Activated CD4-positive, alpha-beta memory T cell treated with anti-CD3 and anti-CD28 coated beads for 36 hours (primary cell): ENCODE measurements at places on chromosomes 2 and 18.

GRCh38 chr18:685438-685837, 27.0 kb downstream of the ENOSF1 start:
- DNase-seq, result no peak

GRCh38 chr2:44880125-44880483, 61.4 kb upstream of the SIX3 start:
- no peak for DNase-seq

DNA sequence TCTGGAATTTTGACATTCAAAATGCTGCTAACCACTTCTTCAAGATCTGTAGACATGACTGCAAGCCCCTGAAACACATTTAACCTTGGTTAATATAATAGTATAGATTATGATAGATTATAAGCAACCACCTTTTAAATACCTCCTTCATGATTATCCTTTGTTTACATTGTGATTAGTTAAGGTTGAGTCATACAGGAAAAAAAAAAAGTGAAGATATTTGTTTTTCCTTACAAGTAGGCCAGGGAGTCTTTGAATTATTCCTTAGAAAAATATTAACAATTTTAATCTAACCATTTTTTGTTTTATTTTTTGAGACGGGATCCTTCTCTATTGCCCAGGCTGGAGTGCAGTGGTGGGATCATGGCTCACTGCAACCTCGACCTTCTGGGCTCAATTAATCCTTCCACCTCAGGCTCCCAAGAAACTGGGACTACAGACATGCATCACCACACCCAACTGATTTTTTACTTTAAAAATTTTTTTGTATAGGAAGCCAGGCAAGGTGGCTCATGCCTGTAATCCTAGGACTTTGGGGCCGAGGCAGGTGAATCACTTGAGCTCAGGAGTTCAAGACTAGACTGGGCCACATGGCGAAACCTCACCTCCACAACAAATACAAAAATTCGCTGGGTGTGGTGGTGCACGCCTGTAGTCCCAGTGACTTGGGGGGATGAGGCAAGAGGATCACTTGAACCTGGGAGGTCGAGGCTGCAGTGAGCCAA, 99.4 kb downstream of the SLC39A10 start:
- DNase-seq, result no peak

DNA sequence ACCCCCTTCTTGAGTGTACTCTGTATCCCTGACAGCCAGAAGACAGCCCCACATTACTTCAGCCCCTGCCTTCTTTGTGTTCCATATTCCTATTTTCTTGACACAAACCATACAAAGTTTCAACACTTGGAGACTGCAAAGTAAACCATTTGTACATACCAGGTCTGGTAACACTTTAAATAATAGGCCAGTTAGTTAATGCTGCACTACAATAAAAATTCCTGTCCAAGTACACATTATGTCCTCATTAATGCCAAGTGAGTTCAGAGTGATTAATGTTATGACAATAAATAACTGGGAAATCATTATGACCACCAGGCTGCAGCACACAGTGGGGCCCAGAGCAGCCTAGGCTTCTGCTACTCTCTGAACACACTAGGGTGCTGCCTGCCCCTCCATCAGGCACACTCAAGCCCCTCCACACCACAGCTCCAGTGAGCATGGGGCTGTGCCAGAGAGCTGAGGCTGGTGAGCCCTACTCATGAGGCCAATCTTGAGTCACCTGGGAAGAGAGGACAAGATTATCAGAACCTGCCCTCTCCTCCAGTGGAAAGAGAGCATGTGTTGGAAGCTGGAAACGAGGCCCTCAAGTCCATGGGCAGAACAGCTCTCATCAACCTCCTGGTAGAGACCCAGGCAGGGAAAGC, 138.7 kb downstream of the TTC32 start:
- DNase-seq, result no peak

- DNase-seq, result no peak
These were observed 75.5 kb upstream of the SALL3 start for GRCh38 chr18:78904179-78904531.

GRCh38 chr2:166917415-166917814, 29.1 kb downstream of the XIRP2 start:
- no peak for DNase-seq
